ENCODE measurements at places on chromosomes 3 and 15.

DNA sequence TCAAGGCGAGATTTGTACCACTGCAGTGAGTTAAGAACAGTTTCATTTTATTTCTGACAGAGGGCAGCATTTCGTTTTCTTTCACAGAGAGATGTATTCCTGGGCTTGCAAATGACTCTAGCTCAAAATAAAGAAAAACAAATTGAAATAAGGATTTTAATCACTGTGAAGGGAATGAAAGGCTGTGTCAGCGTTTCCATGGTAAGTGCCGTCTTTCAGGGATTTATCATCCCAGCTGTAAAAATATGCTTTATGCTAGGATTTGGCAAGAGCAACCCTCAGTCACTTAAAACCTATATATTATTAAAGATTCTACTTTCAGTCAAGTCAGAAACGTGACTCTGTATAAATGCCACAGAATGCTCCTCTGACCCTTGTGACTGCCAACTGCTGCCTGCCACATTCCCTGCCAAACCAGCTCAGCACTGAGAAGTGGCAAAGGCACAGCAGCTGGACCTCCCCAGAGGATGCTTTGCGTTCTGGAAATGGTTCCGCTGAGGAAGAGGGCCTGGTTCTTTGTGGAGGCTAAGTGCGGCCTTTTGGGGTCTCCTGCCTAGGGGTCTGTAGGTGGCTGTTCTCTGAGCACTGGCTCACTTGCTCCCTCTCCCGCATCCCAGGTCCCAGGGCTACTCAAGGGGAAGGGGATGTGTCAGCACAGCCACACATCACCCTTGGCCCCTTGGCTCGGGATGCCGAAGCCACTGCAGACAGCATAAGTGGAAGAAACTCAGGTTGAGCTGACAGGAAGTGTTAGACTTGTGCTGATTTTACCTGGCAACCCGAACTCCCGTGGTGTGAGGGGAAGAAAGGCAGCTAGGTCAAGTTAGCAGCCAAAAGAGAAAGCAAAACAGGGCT, 56.6 kb upstream of the POMGNT2 start:
- DNase-seq: peak; percentile 51

- DNase-seq: peak; percentile 95
These were observed at the start of gene P4HTM for GRCh38 chr3:48989796-48990635. Gene P4HTM, plus strand, starts transcription at chr3:48990241. Its CDS starts 16 bp downstream, at chr3:48990257.

- no peak for DNase-seq
These were observed 707.3 kb upstream of the UBE2E2 start for GRCh38 chr3:22495791-22496190.

DNA sequence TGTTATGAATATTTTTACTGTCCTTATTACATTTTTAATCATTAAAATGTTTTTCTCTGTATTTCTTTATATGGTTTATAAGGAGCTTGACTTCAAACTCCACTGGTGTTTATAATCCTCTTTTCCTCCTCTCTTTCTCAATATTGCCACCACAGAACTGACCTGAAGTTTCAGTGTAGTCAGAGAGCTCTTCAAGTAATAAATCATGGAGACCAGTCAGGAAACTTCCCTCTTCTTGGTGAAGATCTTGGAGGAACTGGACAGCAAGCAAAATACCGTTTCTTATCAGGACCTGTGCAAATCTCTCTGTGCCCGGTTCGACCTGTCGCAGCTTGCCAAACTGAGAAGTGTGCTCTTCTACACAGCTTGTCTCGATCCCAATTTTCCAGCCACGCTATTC, 23.8 kb downstream of the MINAR1 start:
- no peak for DNase-seq

GRCh38 chr3:15958692-15959433, 161.1 kb upstream of the ANKRD28 start:
- DNase-seq: no peak

- no peak for DNase-seq
These were observed 175.8 kb upstream of the STT3B start for GRCh38 chr3:31356941-31357340.

GRCh38 chr3:158489181-158489580, 81.8 kb upstream of the MLF1 start:
- no peak for DNase-seq

DNA sequence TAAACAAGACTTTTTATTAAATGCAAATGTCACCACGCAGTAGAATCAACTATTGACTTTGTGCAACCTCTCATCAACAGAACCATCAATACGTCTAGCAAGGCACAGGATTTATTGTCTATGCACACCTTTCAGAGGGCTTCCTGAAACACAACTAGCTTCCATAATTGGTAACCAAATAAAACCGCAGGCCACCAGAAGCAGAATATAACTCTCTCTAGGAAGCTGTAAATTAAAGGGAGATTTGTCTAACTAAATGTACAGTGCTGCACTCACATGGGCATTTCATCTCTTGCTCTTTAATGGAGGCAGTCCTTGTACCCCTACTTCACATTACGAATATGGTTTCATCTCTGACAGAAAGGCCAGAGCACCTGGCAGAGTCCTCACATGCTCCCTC, 93.0 kb downstream of the FHIT start:
- DNase-seq: no peak

DNA sequence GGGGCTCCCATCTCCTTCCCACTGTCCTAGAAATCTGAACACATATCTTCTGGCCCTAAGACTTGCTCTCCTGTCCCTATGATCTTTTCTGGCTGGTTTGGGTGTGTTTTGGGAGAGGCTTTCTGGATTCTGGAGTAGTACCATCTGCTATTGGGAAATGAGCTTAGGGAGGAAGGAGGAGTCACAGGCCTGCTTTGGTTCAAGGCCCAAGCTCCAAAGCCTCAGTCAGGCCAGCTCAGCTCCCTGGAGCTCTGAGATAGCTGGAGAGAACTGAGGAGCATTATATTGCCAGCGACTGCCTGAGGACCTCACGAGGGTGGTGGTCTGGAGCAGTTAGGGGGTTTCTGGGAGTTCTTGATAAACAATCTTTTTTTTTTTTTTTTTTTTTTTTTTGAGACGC, 18.7 kb downstream of the RASGRF1 start:
- DNase-seq: no peak

DNA sequence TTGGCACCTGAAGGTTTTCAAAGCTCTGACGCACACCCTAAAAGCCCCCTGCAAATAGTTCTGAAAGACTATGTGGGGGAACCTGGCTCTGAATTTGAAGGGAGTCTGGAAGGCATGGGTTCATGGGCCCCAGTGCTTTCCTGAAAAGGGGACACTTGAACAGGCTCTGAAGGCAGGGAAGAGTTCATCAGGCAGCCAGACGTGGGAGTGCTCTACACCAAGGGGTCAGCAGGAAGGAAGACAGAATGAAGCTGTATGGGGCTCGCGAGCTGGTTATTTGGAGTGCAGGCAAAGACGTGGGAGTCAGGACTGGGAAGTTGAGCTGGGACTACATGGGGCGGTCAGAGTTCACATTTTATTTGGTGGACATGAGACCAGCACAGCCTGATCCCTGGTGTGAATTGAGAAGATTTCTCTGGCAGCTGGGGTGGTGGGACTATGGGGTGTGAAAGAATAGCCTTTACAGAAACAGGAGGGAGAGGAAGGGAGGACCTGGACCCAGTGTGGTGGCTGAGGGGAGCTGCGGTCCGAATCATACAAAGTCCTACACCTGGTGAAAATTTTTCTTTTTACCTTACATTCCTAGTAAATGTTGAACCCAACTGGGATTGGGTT, 12.6 kb downstream of the ABHD6 start:
- no peak for DNase-seq

GRCh38 chr3:175651716-175652115, 792.6 kb downstream of the NAALADL2 start:
- DNase-seq: no peak

- no peak for DNase-seq
These were observed 192.7 kb downstream of the ITPR1 start for GRCh38 chr3:4685673-4686345.

DNA sequence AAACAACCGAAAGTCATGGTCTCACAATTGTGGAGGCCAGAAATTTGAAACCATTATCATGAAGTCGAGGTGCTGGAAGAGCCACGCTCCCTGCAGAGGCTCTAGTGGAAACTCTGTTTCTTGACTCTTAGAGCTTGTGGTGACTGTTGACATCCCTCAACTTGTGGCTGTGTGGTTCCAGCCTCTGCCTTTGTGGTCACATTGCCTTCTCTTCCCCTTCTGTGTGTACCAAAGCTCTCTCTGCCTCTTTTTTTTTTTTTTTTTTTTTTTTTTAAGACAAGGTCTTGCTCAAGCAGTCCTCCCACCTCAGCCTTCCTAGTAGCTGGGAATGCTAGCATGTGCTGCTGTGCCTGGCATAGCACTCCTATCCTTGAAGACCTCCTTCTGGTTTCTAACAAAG, 48.7 kb upstream of the CRTC3 start:
- no peak for DNase-seq

- DNase-seq: no peak
These were observed 54.3 kb upstream of the CCR4 start for GRCh38 chr3:32897001-32897601.

GRCh38 chr15:71449956-71450355, 334.7 kb downstream of the THSD4 start:
- no peak for DNase-seq

DNA sequence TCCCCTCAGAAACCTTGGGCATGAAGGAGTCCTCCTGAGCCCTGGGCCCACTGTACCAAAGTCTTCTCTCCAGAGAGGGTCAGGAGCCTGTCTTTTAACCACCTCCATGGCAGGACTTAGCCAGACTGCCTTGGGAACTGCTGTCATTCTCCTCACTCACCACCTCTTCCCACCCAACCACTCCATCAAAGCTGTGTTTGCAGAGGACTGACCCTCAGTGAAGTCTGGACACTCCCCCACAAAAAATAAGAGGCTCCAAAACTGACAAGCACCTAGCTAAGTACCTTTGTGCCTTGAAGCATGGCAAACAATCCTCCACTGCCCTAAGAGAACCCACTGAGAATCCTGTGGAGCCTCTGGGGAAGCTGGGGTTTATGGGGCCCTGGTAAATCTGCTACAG, 2.3 kb upstream of the SCAP start:
- no peak for DNase-seq

DNA sequence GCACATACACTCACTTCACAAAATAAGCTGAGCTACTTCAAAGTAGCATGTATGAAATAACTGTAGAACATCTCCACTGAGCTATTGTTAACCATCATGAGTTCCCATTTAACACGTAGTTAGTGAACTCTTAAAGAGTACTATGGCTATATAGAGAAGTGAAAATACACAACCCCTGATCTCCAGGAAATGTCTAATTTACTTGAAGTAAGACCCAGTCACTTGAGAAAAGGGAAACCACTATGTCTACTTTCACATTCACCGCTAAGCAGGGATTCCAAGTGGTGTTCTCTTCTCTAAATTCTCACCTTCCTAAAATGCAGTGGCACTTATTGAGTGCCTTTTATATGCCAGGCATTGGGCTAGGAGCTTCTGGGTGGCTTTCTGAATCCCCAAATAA, 35.0 kb upstream of the COLQ start:
- no peak for DNase-seq

DNA sequence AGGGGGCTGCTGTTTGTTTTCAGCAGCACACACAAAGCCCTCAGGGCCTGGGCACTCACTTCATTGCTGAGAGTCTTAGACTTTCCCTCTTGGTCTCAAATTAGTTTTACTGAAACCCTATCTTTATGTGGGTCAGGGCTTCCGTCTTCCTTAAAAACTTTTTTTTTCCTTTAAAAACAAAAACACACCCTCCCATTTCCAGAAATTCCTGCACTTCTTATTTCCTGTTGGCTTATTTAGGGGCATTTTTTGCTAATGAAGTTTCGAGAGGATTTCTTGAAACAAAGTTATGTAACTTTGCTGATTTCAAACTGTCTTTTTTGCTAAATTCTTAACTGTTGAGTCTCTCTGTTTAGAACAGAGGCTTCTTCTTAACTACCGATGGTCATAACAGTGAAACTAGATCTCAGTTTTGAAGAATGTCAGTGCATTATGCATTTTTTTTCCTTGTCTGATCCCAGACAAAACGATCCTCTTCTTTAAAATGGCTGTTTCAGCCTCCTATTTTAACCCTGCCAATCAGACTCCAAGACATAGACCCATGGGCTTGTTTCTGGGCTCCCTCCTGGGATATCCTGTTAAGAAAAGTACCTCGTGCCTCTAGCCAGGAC, 23.3 kb downstream of the ANAPC13 start:
- DNase-seq: peak; percentile 90

DNA sequence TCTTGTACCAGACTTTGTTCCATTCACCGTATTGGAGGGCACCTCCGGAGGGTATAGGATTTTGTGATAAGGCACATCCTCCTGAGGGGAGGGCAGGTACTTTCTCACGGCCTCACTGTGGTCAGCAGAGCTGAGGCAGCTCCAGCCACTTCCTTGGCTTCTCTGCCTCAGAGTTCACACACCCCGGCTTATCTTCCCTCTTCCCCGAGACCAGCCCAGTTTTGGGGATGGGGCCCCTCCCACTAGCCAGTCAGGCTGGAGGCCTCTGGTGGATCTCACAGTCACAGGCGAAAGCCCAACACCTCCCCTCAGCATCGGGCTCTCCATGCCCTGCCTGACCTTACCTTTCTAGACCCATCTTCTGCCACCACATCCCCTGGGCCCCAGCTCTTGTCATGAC, 316.2 kb upstream of the CTDSPL start:
- DNase-seq: no peak

- no peak for DNase-seq
These were observed 5.3 kb downstream of the EIF4A2 start for GRCh38 chr3:186788482-186789370.

DNA sequence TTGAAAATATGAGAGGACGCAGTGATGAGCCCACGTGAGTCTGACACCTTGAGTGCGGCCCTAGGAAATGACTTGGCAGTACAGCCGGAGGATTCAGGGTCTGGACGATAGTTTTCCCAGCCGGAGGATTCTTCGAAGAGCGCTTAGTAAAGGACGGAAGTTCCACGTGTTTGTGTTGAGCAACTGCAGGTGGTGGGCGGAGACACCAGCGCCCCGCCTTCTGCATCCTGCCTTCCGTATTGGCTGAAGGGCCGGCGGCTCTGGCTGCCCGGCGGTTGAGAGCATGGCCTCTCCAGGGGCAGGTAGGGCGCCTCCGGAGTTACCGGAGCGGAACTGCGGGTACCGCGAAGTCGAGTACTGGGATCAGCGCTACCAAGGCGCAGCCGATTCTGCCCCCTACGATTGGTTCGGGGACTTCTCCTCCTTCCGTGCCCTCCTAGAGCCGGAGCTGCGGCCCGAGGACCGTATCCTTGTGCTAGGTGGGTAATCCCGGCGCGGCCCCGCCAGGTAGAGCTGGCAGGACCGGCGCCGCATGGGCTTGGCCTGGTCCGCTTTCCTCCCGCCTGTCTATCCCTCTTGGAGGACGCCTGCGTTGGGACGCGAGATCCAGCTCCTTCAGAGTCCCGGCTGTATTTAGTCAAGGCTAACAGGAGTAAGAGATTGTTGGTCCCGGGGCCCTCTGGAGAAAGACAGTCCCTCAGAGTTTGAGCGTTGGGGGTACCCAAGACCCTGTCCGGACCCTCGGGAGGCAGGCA, at the start of gene EEF1AKMT4:
Gene EEF1AKMT4, plus strand, starts transcription at position 261 of the 755 bp plus-strand sequence. Its CDS starts 23 bp downstream, at position 284.
- DNase-seq: peak; percentile 97

GRCh38 chr3:109784852-109785631, 447.7 kb upstream of the DPPA4 start:
- no peak for DNase-seq

GRCh38 chr3:23734481-23734880, 71.3 kb upstream of the UBE2E1 start:
- no peak for DNase-seq
